ENCODE measurements at places on chromosomes 1 and 21.
A peak's percentile ranks its signal among the peaks of the same experiment; 100 is the strongest.

DNA sequence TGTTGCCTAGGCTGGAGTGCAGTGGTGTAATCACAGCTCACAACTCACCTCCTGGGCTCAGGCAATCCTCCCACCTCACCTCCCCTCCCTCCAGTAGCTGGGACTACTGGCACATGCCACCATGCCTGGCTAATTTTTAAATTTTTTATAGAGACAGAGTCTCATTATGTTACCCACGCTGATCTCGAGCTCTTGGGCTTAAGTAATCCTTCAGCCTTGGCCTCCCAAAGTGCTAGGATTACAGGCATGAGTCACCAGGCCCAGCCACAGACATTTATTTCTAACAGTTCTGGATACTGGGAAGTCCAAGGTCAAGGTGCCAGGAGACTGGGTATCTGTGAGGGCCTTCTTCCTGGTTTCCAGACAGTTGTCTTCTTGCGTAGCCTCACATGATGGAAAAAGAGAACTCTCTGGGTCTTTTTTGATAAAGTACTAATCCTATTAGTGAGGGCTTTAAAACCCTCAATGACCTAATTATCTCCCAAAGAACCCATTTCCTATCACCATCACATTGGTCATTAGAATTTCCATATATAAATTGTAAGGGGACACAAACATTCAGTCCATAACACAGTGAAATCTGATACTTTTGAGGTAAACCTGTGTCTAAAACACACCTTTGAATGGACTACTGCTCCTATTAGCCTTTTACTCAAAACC lies 67.9 kb downstream of the PHACTR4 start:
- DNase-seq: no peak

DNA sequence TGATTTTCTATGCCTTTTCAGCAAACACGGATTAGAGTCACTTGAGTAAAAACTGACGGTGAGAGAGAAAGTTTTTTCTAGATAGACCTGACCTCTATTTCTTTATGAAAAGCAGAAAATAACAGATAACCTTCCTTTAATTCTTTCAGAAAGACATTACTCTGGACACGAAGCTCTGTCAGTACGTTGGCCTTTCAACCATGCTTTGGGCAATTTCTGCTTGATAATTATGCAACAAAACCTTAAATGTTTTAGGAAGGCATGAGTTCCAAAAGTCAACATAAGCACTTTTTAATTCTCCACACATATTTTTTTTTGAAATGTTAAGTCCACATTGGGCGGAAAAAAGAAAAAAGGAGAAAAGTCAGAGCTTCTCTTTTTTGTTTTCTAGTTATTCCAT lies 137.8 kb downstream of the AKT3 start:
- no peak for DNase-seq

- no peak for DNase-seq
Observed at GRCh38 chr21:28590676-28591075, 402.0 kb downstream of the LTN1 start.

DNA sequence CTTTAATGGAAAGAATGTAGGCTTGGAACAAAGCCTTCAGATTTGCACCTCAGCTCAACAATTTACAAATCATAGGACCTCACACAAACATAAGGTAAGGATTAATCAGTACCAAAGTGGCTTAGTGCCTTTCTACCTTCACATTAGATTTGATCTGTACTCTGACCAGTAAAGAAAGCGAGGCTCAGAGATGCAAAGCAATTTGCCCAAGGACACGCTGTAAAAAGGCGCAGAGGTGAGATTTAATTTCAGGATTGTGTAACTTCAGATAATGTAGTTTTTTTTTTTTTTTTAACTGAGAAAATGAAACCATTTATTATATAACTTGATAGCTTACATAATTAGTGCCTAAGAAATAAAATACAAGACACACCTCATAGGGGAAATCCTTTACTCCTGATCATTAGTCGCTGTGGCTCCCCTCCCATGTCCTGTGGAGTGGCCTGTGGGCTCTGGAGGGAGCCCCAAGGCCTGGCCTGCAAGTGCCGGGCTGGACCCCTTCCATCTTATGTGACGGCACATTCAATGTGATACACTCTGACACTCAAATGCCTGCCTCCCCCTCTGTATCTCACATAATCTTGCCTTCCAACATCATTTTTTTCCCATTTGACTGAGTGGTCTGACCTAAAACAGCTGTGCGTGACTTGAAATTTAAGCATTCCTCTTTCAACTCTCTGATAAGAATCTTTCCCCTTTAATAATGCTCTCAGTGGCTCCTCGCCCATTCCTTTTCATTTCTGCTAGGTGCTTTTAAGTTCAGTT lies 426.5 kb upstream of the DAB1 start:
- DNase-seq: no peak

- DNase-seq: no peak
Observed at GRCh38 chr1:44911026-44911425, 68.0 kb upstream of the PTCH2 start.

GRCh38 chr1:40153073-40153770 lies 8.0 kb upstream of the RLF start:
- peak; percentile 40 for DNase-seq

GRCh38 chr1:115807723-115808122 lies 33.2 kb downstream of the NHLH2 start:
- peak; percentile 60 for DNase-seq

DNA sequence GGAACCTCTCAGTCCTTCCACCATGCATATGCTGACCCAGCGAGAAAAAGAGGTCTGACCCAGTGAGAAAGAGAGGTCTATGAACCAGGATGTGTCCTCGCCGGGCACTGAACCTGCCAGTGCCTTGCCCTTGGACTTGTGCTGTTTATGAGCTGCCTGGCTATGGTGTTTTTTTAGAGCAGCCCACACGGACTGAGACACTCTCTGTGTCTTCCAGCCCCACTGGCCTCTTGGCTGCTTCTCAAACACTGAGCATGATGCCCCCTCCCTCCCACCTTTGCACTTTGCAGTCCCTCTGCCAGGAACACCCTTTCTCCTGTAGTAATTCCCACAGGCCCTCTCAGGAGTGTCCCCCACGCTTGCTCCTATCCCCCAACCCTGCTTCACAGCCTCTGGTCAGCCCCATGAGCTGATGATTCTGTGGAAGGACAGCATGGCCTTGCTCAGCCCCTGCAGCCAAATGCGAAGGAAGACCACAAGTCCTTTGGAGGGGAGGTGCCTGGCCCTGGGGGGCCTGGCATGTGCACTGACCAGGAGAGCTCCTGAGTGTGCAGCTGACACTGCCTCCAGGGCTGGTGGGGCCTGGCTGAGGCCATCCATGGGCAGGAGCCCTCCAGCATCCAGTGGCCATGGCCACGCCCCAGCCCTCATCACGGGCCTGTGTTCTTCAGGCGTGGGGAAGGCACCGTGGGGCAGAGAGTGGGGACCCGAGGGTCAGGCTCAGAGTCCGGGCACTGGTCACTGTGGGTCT lies 23.8 kb downstream of the WNT3A start:
- DNase-seq: no peak

DNA sequence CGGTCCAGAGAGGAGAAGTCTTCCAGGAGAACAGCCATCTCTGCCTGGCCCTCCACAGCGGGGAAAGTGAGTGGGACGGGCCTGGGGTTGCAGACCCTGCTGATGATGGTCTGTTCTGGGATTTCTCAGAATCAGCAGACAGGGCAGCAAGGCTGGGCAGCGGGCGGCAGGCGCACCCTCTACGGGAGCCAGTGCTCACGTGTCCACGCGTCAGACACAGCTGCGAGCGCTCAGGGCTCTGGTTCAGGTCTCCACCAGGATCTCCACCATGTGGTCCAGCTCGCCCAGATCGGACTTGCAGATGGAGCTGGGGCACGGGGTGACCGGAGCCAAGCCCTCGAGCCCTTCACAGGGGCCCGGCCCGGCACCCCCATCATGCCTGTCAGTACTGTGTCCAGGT lies 5.5 kb downstream of the CLCA4 start:
- no peak for DNase-seq

- DNase-seq: no peak
Observed at GRCh38 chr21:17732306-17732705, 86.8 kb downstream of the C21orf91 start.

- DNase-seq: no peak
Observed at GRCh38 chr1:21628798-21629393, 40.3 kb downstream of the RAP1GAP start.

GRCh38 chr1:154352245-154352580 lies 26.9 kb downstream of the ATP8B2 start:
- DNase-seq: no peak

GRCh38 chr1:59544615-59545293 lies 247.9 kb downstream of the FGGY start:
- DNase-seq: no peak

- no peak for DNase-seq
Observed at GRCh38 chr1:245225322-245226202, 70.8 kb downstream of the KIF26B start.

- no peak for DNase-seq
Observed at GRCh38 chr1:118960026-118960561, 28.0 kb downstream of the TBX15 start.

GRCh38 chr1:107139833-107140702 lies 771 bp upstream of the NTNG1 start:
- peak; percentile 54 for DNase-seq

DNA sequence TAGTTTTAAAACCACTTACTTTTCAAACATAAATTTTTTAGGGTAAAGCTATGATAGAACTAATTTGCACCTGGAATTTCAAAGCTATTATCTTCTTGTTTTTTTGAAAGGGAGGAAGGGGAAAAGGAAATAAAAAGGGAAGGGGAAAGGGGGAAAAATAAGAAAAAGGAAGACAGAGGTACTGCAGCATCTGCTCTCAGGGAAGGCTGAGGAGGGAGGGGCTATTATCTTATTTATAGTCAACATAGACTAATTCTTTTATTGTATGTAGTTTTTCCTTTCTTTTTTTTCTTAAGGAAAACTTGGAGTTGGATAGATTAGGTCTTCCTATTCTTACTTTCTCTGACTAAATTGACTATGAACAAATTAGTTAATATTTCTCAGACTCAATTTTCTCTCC lies 41.5 kb upstream of the ZYG11A start:
- no peak for DNase-seq

DNA sequence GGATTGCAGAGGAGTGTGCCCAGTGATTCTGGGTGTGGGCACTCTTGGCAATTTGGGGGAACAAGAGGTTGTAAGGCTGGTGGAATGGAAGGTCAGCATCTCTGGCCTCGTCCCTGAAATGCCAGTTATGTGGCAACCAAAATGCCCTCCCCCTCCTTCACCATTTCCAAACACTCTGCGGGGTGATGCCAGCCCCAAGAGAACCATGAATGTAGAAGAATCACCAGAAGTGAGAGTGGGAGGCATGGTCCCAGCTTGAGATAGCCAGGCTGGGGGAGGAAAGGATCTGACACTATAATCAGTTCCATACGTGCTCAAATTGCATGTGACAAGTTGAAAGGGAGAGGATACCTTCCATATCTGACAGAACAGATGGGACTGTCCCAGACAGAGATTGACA lies 88.7 kb upstream of the EDN2 start:
- DNase-seq: no peak

DNA sequence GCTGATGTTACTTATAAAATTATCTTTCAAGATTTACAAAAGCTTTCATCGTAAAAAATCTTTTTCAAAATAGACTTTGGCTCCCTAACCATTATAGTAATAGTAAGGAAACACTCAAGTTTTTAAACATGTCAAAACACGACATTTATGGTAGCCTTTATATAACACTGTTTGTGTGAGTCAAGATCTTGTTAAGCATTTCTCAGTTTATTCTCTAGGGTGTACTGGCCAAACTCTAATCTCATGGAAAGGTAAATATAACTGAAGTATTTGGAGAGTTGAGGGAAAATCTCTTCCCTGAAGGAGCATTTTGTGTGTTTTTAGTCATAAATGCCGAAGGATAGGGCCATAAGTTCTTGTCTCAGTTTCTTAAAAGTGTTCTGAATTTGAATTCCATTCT lies 790.9 kb upstream of the NCAM2 start:
- no peak for DNase-seq

DNA sequence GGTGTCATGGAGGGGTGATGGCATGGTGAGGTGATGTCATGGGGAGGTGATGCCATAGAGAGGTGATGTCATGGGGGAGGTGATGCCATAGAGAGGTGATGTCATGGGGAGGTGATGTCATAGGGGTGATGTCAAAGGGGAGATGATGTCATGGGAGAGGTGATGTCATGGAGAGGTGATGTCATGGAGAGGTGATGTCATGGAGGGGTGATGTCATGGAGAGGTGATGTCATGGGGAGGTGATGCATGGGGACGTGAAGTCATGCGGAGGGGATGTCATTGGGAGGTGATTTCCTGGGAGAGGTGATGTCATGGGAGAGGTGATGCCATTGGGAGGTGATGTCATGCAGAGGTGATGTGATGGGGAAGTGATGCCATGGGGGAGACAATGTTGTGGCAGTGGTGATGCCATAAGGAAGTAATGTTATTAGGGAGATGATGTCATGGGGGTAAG lies 92.1 kb upstream of the C1orf174 start:
- peak; percentile 41 for DNase-seq

- DNase-seq: no peak
Observed at GRCh38 chr1:239204401-239204800, 182.0 kb upstream of the CHRM3 start.

DNA sequence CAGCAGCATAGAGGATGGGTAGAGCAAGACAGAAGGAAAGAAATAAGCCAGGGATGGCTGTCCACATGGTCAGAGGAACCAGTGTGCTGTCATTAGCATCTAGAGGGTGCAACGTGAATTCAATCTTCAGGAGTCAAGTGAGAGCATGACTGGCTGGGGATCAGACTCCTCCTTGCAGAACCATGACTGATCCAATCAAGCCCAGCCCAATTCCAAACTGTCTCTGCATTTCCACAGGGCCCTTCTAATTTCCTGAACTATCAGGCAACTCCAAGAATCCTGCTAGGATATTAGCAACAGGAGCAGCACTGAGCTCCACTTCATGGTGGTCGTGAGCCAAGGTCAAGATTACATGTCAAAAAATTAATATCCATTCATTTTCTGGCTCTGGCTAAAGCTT lies 166.8 kb upstream of the CAMK1G start:
- no peak for DNase-seq

- DNase-seq: no peak
Observed at GRCh38 chr21:34819357-34819999, 150.7 kb downstream of the CLIC6 start.

DNA sequence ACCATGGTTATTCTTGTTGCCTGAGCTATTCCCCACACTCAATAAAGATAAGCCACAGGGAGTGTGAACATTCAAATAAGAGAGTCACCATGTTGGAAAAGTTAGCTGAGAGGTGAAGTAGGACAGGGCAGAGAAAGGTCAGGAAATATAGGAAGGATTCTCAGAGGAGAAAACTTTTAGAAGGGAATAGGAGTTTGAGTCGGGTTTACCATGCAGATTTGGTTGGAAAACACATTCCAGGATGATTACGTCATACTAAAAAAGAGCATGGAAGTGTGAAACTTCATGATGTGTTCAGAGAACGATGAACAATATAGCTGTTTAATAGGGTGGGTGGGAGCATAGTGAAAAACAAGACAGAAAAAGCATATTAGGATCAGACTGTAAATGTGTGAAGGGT lies 1125.3 kb upstream of the ADGRL2 start:
- no peak for DNase-seq

- no peak for DNase-seq
Observed at GRCh38 chr1:53696571-53696970, 42.4 kb downstream of the GLIS1 start.

All from activated CD4-positive, alpha-beta T cell treated with anti-CD3 and anti-CD28 coated beads for 36 hours (primary cell).